ENCODE measurements at places on chromosomes 7 and 10.

DNA sequence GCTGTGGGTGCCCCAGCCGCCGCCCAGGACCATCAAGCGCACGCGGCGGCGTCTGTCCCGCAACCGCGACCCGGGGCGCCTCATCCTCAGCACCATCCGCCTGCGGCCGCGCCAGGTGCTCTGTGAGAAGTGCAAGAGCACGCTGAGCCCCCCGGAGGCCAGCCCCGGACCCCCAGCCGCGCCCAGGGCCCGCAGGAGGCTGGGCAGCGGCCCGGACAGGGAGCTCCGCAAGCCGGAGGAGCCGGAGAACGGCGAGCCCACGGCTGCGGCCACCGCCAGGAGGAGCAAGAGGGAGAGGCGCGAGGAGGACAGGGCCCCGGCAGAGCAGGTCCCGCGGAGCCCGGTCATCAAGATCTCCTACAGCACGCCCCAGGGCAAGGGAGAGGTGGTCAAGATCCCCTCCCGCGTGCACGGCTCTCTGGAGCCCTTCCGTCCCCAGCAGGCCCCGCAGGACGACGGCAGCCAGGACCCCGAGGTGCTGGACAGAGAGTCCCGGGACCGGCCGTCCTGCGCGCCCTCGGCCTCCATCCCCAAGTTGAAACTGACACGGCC is 8.0 kb downstream of the PWWP2B start:
- DNase-seq, result no peak

- no peak for DNase-seq
These were observed 94.9 kb downstream of the GFRA1 start for GRCh38 chr10:116178086-116178605.

DNA sequence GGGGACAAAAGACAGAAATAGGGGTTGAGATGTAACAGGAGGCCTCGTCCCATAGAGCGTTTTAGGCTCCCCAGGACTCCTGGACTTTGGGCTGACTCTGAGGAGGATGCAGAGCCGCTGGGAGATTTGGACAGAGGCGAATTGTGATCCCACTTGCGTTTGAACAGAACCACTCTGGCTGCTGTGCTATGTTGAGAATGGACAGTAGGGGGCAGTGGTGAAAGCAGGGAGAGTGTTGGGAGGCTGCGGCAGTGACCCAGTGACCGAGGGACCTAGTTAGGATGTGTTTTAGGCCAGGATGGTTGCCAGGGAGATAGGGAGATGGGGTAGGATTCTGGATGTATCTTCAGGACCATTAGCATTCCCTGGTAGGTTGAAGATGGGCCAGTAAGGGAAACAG is 271.6 kb downstream of the CCDC3 start:
- DNase-seq, result no peak

DNA sequence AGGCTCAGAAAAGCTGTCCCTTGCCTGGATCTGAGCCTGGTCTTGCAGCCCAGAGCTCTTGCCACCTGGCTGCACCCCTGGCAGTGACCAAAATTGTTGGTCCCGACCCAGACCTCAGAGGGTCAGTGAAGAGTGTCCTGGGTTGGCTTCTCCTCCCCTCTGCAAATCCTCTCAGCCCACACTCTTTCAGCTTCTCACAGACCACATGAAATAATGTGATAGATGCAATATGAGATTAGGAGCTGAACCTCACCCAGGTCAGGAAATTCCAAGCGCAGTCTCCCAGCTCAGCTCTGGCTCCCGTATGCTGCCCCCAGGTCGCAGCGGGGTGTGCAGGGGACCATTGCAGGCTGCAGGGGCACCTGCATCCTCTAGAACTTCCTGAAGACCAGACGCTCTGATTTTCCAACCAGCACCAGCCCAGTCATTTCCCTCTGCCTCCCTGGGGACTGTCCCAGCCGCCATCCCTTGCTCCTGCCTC is 19.6 kb upstream of the RET start:
- no peak for DNase-seq

DNA sequence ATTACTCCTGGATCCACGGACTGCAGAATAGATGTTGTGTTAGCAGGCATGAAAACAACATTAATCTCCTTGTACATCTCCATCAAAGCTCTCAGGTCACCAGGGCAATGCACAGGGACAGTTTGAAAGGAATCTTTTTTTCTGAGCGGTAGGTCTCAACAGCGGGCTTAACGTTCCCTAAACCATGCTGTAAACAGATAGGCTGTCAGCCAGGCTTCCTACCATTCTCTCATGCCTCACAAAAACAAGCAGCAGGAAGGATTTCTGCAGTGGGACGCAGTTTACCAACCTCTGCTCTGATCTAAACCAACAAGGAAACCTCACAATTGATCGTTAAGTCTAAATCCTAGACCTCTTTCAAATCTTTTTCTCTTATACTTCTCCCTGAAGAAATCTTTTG is 50.8 kb downstream of the CNOT4 start:
- no peak for DNase-seq

GRCh38 chr7:214410-215212 is 22.2 kb downstream of the FAM20C start:
- peak; percentile 85 for DNase-seq
